ENCODE measurements at places on chromosomes 6 and 20.

GRCh38 chr20:62758226-62758912 is 37.9 kb upstream of the MRGBP start:
- DNase-seq: no peak

DNA sequence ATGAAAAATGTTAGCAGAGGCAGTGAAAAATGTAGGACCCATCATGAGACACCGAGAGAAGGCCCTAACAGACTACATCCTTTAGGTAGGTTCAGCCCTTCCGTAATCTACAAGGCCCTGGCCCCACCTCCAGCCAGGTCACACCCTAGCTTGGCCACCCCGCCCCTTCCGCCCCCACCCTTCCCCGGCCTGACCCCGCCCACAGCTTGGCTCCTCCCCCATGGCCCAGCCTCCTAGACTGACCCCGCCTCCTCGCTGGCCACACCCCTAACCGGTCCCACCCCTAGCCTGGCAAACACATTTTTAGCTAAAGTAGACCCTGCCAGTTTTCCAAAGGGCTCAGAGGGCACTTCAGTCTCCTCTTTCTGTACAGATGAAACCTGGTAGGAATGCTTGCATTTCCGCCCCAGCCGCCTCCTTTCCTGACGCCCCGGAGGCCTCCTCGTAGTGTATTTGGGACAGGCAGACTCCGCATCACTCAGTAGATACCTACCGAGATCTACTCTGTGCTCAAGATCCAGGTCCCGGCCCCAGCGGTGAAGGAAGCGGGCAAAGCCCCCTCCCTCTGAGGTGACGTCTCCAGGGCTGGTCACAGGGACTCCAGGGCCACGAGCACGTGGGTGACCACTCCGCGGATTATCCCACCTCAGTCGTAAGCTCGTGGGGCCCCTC is 443.5 kb downstream of the PREX1 start:
- no peak for DNase-seq

DNA sequence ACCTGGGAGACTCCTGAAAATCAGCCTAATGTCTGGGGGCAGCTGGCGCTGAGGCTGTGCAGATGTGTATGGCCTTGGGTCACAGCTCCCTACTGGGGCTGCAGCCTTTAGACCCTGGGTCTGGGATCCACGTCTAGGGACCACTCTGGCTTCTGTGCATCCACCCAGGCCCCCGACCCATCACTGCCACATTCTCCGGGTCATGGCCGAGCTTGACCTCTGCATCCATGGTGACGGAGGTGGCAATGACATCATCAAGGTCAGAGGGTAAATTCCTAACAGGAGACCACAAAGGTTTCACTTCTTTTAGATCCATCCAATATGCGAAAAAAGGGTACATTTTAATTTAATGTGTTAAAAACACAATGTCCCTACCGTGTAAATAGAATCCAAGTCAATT is 14.5 kb upstream of the PCMTD2 start:
- DNase-seq: no peak

DNA sequence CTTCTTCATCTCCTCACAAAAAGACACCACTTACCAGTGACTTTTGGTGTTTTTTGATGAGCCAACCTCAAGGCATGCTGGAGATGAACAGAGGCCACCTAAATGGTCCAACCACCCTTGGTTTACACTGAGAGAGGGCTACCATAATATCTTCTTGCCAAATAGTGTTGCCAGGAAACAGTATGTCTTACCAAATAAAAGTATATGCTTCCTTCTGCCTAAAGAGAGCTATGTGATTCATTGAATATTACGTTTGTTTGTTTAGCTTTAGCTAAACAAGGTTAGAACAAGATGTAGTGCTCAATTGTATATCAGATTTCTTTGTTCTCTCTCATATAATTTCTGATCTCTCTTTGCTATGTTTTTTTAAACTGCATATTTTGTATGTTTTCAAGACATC is 40.6 kb upstream of the BMP6 start:
- no peak for DNase-seq

GRCh38 chr6:84546427-84546914 is 217.9 kb downstream of the TBX18 start:
- DNase-seq: no peak

- no peak for DNase-seq
These were observed 160.0 kb downstream of the PKHD1 start for GRCh38 chr6:51927450-51927849.

DNA sequence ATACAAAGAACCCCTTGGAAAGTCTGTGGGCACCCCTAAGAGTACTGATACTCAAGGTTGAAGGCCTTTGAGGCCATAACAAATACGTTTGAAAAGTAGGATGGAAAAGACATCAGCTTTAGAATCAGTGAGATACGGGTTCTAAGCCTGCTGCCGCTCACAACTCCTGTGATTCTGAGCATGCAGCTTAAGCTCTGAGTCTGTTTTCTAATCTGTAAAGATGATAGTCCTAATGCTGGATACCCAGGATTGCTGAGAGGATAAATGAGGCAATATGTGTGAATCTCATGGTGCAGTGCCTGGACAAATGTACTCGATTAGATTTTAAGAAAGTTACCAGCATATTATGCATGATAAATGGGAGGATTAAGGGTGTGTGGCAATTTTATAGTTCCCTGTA is 321.0 kb upstream of the HSF2 start:
- no peak for DNase-seq
